GOT3 (cell line): ENCODE measurements at places on chromosomes 2 and 18.

DNA sequence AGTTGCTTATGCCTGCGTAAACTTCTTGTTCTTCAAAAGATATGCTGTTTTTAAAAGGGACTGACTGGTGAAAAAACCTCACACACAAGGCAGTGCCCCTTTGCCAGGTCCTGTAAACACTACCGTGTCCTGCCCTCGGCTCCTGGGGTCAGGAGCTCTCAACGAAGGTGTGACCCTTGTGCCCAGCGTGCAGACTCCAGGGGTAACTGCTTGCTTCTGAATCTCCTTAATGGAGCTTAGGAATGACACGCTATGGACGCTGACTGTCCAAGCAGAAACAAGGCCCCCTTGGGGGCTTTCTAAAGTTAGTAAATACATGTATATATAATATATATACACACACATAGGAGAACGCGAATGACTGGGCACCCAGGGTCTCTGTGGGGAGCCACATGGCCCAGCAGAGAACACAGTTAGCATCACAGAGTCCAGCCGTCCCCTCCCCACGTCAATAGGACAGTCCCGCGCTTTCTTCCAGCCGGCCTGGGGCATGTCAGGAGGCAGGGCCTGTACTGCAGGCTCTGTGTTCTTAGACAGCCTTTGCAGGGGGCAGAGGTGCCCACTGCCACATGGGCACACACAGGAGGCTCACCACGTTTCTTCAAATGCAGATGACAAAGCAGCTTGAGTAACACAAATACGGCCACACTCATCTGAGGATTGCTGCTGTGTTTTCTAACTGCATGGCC is 96.1 kb downstream of the HDAC4 start:
- no peak for DNase-seq

DNA sequence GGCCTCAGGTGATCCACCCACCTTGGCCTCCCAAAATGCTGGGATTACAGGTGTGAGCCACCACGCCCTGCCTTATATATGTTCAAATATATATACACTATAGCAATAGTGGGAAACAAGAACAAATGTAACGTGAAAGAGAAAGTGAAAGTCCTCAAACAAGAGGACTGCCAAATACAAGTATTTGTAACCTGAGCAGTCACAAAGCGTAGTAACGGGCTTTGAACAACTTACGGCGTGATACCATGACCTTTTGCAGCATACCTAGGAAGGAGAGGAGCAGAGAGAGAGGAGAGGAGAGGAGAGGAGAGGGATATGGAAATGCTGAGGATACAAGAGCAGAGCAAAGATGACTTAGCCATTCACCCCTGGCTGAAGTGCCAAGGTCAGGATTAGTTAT is 113.8 kb upstream of the RGPD4 start:
- no peak for DNase-seq

GRCh38 chr18:3513481-3513880 is 63.5 kb downstream of the TGIF1 start:
- no peak for DNase-seq

- no peak for DNase-seq
Measured at GRCh38 chr2:127196998-127197397, 23.1 kb downstream of the CYP27C1 start.

- no peak for DNase-seq
Measured at GRCh38 chr2:208594642-208595385, 188.2 kb downstream of the PTH2R start.
